ENCODE measurements at places on chromosomes 3 and 15. TPM values are rescaled to one million over a fixed set of nuclear protein-coding genes. Genes with fewer than 3 reads are reported as not detected.

The TMEM212 gene
- not detected for total RNA-seq

The VIPR1 gene
- total RNA-seq: not detected

The MLF1 gene
- total RNA-seq: 14.3 TPM

The IQCF5 gene
- total RNA-seq: not detected

The LMAN1L gene
- total RNA-seq: 0.32 TPM

The AGTR1 gene
- 0.91 TPM for total RNA-seq

The TP63 gene
- 0.94 TPM for total RNA-seq

The C3orf33 gene
- total RNA-seq: 2.4 TPM

The CRYGS gene
- total RNA-seq: 2.1 TPM

The GABRR3 gene
- total RNA-seq: not detected

The TRH gene
- total RNA-seq: not detected

The CHRM5 gene
- total RNA-seq: not detected

The SERPINI2 gene
- total RNA-seq: 0.32 TPM

The P3H2 gene
- total RNA-seq: 46.9 TPM

The PLSCR2 gene
- not detected for total RNA-seq

The RAB27A gene
- total RNA-seq: 18.8 TPM

The TMEM202 gene
- total RNA-seq: not detected

The SOX14 gene
- total RNA-seq: not detected

The SPRED1 gene
- 31.7 TPM for total RNA-seq

The KBTBD13 gene
- not detected for total RNA-seq

The RBP2 gene
- total RNA-seq: not detected

The APEH gene
- total RNA-seq: 80.8 TPM

The GTF2A2 gene
- total RNA-seq: 128 TPM

The GOLGA6L26 gene
- not detected for total RNA-seq

The MNS1 gene
- 0.86 TPM for total RNA-seq

The SMCO1 gene
- not detected for total RNA-seq
